ENCODE measurements at places on chromosomes 7 and 10.

DNA sequence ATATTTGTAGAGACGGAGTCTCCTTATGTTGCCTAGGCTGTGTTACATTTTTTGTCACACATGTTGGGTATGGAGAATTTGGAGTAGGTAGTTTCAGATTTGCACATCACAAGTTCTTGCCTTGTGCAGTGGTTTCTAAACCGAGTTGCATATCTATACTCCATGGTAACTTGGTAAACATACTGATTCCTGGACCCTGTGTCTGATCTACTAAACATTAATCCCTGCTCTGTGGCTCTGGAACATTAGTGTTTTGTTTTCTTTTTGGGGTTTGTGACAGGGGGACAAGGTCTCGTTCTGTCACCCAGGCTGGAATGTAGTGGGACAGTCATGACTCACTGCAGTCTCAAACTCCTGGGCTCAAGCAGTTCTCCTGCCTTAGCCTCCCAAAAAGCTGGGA is 24.7 kb downstream of the AUTS2 start:
- DNase-seq = no peak

GRCh38 chr7:100167912-100168323 is 499 bp downstream of the GAL3ST4 start:
- peak; percentile 73 for DNase-seq

- no peak for DNase-seq
These were observed 6.7 kb downstream of the TES start for GRCh38 chr7:116216956-116217571.

GRCh38 chr10:69333205-69333604 is 54.9 kb downstream of the HK1 start:
- DNase-seq = peak; percentile 89

DNA sequence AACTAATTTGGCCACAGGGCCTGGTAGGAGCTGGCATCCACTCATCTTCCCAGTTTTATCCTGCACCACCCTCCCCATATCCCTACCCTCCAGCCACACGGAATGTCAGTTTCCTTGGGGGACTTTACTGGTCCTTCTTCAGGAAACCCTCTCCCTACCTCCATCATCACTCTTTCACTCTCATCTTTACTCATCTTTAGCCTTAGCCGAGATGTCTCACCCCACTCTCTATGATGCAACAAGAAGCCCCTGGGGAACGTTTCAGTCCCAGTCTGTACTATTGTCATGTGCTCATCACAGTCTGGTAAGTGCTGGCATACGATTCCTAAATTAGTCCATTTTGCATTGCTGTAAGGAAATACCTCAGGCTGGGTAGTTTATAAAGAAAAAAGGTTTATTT is 34.9 kb upstream of the TMEM248 start:
- DNase-seq = no peak

DNA sequence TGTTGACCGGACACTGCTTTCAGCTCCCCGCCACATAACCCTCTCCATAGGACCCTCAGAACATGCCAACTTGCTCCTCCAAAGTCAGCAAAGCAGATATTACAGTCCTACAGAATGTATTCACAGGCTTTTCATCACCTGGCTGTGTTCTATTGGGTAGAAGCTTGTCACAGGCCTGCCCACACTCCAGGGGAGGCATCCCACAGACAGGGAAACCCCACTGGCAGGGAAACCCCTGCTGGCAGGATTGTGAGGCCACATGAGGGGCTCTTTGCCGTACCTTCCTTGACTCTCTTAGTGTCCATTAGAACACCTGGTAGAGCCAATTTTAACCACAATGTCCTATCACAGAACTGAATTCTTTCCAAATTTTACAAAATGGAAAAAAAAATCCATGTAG is 344.2 kb upstream of the MGMT start:
- DNase-seq = peak; percentile 44

Measured in endodermal cell (in vitro differentiated cells).